ENCODE measurements at places on chromosomes 16 and 17.

DNA sequence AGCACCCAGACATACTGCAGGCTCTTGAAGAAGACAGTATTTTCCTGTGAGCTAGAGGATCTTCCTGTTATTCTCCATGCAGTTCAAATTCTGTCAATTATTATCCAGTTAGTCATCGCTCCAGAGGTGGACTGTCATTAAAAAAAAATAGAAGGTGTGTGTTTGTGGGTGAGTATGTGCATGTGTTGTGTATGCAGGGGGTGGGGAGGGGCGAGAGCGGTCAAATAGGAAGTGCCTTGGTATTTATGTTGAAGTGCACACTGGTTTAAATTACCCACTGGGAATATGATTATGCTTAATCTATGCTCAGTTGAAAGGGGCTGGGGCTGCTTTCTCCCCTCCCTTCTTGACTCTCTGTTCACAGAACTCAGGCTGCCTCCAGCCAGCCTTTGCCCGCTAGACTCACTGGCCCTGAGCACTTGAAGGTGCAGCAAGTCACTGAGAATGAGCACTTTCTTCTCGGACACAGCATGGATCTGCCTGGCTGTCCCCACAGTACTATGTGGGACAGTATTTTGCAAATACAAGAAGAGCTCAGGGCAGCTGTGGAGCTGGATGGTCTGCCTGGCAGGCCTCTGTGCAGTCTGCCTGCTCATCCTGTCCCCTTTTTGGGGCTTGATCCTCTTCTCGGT lies at the start of gene HSD17B2:
HSD17B2 (plus strand) TSS at position 273 of the 632 bp plus-strand sequence; CDS start at position 445, 172 bp downstream.
- no peak for DNase-seq

DNA sequence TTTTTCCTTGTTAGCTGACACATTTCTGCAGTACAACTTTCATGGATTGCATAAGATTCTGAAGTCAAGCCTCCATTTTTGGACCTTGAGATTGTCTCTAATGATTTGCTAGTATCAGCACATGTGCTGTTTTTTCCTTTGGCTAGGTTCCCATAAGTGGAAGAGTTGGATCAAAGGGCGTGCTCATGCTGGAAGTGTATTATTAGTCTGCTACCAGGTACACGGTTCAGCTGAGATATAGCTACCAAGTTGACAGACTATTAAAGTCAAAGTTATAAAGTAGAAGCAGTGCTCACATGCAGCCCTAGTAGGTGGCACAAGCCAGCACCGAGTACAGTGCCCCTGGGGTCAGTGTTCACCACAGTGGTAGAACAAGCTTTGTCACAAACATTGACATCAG lies 3.2 kb downstream of the FAHD1 start:
- DNase-seq = no peak

DNA sequence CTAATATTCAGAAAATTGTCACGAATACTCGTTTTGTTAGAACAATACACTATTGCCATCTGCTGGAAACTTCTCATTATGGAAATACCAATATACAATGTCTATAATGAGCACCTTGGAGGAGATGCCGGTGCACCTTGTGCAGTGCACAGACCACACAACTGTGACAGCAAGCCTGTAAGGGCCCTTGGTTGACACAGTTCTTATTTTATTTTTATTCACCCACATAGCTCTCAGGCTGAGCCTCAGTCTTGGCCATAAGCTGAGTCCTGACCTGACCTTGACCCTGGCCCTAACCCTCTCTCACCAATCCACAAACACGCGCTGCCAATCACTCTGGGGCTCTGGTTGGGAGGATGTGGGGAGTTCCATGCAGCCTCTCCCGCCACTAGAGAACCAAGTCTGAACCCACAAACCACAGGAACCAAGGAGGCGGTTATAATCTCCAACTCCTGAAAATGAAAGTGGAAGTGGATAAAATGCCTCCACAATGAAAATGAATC lies 7.6 kb downstream of the AIPL1 start:
- DNase-seq = peak; percentile 18

DNA sequence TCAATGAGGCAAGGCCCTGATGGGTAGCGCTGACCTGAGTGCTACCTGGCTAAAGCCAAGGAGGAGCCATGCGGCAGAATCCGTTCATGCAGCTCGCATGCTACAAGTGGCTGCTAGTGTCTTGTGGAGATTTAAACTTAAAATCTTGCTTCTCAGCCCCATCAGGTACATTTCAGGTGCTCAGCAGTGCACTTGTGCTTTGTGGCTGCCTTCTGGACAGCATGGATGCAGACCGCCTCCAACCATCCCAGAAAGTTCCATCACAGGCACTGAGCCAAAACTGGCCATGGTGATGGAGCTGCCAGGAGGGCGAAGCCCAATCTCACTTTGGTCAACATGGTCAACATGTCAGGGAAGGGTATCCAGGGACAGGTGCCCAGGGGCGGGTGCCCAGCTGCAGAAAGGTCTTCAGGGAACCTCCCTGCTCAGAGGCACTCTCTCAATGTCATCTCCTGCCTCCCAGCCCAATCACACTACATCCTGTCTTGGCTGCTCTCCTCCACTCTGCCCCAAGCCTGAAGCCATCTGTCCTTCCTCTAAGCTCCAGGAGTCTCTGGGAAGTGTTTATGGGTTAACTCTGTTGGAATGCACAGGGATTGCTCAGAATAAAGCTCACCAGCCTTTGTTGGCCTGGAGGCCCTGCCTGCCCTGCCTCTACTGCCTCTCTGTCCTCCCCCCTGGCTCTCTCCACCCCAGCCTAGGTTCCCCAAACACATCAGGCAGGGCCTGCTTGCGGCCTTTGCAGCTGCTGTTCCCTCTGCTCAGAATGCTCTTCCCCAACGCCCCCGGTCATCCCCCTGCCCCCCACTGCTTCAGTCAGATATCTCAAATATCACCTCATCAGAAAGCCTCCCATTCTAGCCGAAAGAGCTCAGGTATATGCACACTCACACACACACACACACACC lies 18.3 kb upstream of the TNFRSF13B start:
- DNase-seq = no peak

DNA sequence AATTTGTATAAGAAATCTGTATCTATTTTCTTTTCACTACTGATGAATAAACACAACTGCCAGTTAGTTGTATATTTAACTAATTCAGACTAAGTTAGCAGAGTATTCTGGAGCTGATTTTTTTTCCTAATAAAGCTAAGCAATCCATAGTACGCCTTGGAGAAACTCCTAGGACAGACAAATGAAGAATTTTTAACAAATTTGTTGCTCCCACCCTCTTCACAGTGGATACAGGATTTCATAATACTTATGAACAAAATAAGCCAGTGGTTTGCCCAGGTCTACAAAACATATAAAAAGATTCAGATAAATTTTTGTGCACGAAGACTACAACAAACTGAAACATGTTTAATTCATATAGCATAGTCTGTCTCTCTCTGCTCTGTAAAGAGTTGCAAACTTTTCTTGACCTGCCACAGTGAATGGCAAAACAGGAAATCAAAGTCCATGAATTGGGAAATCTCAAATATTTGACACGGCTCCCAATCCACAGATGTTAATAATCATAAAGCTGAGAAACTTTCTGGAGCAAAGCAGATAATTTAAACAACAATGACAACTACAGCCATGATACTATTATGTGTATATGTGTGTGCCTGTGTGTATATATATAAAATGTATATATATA lies 594 bp upstream of the ABCA6 start:
- DNase-seq = no peak

- DNase-seq = no peak
Observed at GRCh38 chr16:22252317-22252716, 44.9 kb upstream of the POLR3E start.

- no peak for DNase-seq
Observed at GRCh38 chr17:82367724-82368524, 3.6 kb upstream of the UTS2R start.

DNA sequence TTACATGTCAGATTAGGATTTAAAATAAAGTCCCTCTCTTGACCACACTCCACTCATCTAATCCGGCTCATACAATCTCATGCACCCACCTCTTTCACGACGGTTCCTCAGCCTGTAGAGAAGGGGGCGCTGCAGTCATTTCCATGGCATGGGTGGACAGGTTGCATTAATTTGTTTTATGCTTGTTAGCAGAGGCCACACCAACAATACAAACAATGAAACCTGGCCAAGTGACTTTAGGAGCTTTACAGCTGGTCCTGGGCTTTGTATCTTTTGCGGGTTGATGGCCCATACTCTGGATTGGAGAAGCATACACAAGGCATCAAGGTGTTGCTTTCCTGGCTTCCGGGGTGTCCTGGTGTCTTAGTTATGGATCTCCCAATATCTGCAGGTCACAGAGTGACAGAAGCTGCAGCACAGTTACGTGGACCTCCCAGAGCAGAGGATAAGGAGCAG lies 9.7 kb upstream of the SNF8 start:
- DNase-seq = no peak

GRCh38 chr16:88382491-88383400 lies at the start of gene ZNF469:
TSS of gene ZNF469 (plus strand) at chr16:88382959. CDS start at chr16:88427471, 44,512 bp downstream.
- no peak for DNase-seq
